ENCODE measurements at places on chromosomes 4 and X. TPM values are rescaled to one million over a fixed set of nuclear protein-coding genes. Genes with fewer than 3 reads are reported as not detected.

SPANXC gene
- polyA plus RNA-seq: not detected

RNF175 gene
- polyA plus RNA-seq: 4.7 TPM

GRCh38 chrX:3167771-3168170 is 126.5 kb downstream of the ARSF start:
- DNase-seq: no peak

DNA sequence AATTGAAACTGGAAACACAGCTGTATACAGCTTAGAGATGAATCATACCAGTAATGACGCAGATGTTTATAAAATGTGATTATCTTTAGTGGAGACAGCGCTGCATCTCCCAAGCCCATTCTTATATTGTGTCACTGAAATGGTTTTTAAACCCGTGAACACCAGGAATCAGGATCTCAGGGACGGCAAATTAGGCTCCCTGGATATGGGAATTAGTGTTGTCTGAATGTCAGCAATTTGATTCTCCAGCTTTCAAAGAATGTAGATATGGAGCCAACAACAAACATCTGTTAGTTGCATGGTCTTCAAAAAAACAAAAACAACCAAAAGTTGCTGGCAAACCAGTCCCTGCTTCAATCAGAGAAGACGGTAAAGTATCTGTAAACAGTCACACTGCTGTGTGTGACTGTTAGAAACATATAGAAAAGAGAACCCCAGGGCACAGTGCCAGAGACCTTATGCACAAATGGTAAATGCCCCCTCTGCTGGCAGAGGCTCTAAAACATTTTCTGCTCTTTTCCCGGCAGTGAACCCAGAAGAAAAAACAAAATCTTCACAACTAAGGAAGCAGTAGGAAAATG is 351.9 kb upstream of the FTHL17 start:
- no peak for DNase-seq

DNA sequence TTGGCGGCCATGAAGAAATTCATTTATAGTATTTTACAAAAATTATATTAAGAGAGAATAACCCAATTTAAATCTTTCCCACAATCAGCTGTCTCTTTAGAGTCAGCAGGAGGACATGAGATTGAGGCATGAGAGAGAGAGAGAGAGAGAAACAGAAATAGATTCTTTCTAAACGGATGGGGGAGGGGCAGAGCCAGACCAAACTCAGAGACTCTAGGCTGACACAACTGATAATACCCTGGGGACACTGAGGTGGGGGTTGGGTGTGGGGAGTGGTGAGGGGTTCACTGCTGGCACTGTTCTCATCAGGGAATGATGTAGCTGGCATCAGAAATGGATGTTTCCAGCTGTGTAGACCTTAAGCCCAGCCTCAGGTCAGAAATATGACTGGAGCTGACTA is 20.5 kb upstream of the HOPX start:
- no peak for DNase-seq

DNA sequence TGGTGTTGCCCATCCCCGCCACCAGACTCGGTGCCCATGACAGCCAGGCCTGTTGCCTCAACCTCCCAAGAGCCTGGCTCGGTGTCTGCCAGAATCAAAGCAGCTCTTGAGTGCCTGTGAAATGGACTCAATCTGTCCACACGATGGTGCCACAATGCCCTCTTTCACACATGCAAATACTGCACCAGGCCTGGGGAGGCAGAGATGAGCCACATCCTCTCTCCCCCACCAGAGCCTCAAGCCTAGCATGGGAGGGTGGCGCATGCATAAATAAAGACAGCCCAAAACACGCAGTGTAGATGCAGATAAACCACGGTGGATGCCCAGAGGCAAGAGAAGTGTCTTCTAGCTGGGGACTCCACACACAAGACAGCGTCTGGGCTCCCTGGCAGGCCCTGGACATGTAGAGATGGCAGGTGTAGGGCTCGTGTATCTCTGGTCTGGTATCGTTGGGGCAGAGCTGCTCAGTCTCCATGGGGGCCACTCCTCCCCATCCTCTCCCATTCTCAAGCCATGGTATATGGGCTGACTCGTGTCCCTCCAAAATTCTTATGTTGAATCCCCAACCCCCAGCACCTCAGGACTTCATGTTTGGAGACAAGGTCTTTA is 65.6 kb downstream of the JAKMIP1 start:
- no peak for DNase-seq

GRCh38 chr4:41719417-41719816 is 29.1 kb downstream of the PHOX2B start:
- DNase-seq: no peak

DNA sequence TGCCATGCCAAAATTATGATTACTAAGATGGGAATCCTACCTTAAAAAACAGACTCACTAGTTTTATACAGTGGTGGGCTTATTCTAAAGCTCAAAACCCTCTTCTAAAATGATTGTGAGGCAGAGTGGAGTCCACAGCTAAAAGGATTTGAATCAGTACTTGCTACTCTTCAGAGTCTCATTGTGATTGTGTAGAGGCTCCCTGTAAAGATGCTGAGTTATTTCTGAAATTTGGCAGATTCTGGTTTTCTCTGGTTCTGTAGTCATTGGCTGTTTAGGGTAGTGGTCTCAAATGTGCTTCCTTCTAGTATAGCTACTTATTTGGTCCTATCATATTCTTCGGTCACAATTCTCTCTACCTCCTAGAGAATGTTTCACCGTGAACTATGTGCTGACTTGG is 104.1 kb downstream of the FBXW7 start:
- DNase-seq: no peak

- no peak for DNase-seq
These were observed 10.0 kb upstream of the PLK4 start for GRCh38 chr4:127870688-127871087.
